Right cardiac atrium (tissue), 5 donors: ENCODE measurements at places on chromosomes 5 and 9.

- no peak for DNase-seq
Observed at GRCh38 chr9:89759572-89759971, 154.8 kb downstream of the GADD45G start.

- no peak for DNase-seq
Observed at GRCh38 chr5:101535626-101536025, 632.5 kb upstream of the ST8SIA4 start.

- no peak for DNase-seq
Observed at GRCh38 chr9:135766251-135766650, 64.3 kb downstream of the KCNT1 start.

GRCh38 chr5:179385914-179386313 is 40.7 kb upstream of the ADAMTS2 start:
- no peak for DNase-seq

DNA sequence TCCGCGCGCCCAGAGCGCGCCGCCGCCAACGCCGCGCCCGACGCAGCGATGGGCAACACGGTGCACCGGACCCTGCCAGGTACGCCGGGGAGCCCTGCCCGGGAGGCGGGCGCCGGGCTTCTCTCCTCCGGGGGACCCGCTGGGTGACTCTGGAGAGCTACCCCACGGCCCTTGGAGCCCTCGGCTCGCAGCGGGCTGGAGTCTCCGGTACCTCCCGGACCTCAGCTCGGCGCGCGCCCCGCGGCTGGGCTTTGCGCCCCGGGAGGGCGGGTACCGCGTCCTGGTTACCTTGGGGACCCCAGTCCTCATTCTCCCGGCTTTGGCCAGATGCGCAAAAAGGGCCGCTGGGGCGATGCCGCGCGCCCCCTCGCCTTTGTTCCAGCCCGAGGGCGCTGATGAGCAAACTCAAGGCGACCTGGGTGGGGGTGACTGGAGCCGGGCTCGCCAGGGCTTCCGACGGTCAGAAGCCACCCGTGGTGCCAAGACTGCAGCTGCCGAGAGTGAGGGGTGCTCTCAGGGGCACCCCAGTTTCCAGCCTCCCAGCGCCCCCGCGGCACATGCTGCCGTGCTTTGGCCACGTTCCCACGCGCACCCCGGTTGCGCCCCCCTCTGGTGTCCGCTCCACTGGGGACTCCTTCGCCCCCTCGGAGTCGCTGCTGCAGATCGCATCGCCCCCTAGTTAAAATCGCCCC is 442 bp downstream of the NEURL1B start:
- DNase-seq, result peak; percentile 39

DNA sequence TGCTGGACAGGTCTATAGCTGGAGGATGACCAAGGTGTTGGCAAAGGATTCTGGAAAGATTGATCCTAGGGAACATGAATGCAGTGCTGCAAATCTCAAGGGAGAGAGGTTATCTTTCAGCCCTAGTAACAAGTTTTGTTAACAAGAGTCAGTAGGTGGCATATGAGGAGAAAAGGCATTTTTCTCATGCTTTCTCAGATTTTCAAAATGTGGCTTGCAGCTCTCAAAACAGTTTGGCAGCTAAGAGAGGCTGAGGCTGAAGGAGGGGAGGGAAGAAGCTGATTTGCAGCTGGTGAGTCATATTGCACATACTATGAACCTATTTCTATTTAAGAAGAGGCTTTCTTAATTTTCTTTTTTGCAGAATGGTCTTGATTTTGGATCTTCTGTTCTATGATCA is 64.3 kb upstream of the PCA3 start:
- DNase-seq, result no peak

GRCh38 chr9:127347831-127348776 is 48.9 kb upstream of the SLC2A8 start:
- no peak for DNase-seq

- no peak for DNase-seq
Observed at GRCh38 chr5:67195406-67196275, 958 bp downstream of the CD180 start.

GRCh38 chr5:139451878-139452660 is 10.5 kb downstream of the ECSCR start:
- no peak for DNase-seq

- DNase-seq, result no peak
Observed at GRCh38 chr5:83472213-83472507, 616 bp downstream of the VCAN start.

DNA sequence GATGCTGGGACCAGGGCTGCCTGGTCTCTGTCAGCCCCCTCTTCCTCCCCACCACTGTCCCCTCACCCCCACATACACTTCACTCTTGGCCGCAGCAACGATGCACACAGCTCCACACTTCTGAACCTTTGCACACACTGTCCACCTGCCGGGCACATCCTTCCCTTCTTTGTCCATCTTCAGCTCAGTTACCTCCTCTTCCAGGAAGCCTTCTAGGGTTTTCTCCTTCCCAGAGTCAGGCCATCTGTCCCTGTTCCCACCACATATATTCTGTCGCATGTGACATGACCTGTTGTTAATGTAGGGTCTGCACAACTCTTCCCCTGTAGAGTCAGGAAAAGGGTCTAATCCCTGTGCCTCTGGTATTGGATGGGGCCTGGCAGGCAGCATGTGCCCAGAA is 38.6 kb upstream of the PHYKPL start:
- DNase-seq, result no peak

GRCh38 chr5:121968910-121969607 is 7.3 kb downstream of the SRFBP1 start:
- no peak for DNase-seq

DNA sequence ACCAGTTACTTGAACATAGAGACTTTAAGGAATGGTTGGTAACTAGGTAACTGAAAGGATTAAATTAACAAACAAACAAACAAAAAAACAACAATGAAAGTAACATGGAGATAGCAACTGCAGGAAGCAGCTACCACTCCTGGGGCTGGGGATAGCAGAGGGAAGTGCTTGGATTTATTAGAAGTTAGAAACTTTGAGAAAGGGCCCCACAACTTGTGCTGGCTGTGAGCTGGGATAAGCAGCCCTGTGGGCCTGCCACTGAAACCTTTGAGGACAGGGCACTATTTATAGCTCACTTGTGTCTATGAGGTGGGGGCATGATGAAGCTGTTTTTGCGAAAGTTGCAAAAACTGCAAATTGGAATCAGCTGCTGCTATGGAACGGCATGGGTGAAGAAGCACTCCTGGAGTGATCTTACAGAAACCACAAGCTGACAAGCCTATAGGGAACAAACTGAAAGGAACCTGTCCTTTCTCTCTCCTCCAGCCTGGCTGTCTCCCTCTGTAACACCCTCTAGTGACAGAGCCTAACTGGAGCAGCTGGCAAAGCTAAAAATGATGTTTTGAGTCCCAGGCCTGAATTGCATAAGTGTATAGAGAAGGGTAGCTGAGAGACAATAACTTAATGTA is 91.4 kb upstream of the RANBP6 start:
- DNase-seq, result no peak

DNA sequence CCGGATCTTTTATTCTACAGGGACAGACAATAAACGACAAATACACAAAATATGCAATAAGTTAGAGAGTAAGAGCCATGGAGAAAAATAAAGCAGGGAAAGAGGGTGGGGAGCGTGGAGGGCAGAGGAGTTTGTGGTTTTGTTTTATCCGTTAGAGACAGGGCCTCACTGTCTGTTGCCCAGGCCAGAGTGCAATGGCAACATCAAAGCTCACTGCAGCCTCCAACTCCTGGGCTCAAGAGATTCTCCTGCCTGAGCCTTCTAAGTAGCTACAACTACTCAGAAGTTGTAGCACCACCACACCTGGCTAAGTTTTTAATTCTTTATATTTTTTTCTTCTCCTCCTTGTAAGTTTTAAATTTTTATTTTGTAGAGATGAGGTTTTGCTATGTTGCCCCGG is 54.5 kb upstream of the CTNNA1 start:
- DNase-seq, result no peak

DNA sequence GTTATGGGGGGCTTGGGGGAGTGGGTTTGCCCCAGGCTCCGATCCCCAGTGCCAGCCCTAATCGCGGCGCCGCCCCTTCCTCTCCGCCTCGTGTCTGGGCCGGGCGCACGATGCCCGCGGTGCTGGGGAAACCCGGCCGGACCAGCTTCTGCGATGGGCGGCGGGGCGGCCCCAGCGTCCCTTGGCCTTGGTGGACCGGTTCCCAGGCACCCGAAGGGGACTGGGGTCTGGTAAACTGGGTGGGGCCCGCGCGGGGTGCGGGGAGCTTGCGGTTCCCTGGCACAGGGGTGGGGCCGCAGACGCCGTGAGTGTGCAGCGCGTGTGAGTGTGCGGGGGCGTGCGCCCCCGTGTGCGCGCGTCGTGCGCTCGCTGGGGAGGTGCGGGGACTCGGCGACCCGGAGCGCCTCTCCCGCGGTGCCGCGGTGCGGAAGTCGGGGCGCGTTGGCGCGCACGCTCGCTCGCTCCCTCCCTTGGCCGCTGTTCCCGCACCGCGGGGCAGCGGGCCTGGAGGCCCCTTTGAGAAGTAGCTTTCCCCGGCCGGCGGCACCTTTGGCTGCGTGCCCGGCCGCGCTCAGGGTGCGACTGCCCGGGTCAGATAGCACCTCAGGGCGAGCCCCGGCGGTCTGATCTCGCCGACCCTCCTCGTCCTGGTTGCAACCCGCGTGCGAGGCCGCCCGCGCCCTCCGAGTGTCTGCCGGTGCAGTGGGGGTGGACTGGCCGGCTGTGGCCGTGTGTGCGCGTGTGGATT is 568 bp downstream of the MACIR start:
- peak; percentile 55 for DNase-seq

DNA sequence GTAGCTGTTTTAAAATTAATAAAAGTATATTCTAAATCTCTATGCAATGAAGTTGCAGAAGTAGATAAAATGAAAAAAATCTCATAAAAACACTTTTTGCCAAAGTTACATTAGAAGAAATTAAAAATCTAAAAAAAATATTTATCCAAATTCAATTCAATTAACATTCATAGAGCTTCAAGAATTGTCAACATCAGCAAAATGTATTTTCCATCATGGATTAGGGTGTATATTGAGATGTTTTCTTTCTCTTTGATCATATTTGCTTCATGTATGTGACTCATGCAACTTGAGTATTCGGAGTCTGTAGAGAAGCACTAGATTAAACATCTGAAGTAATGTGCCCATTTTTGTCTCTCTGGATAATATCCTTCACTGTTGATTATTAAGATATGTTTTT is 415.3 kb upstream of the FAM174A start:
- no peak for DNase-seq

DNA sequence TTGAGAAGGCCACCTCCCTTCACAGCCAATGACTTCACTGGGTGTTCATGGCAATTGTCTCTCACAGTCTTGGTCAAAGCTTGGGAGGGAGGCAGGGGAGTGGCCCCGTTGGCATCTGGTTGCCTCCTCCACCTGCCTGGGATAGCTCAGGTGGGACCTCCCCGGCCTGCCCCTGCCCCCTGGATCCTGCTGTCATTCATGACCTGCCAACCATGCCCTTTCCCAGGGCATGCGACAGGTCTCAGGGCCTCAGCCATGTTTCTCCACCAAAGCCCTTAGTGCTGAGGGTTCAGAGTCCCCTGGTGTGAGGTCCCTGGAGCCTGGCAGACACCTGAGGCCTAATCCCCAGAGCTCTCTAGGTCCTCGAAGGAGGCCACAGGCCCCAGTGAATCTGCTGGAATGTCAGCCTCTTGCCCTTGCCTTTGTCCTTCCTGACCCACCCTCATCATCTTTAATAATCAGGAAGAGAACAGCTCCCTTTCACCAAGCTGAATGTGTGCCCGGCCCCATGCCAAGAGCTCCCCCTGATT is 5.6 kb downstream of the DAB2IP start:
- DNase-seq, result no peak

- DNase-seq, result no peak
Observed at GRCh38 chr5:24208686-24209106, 436.1 kb downstream of the CDH10 start.

DNA sequence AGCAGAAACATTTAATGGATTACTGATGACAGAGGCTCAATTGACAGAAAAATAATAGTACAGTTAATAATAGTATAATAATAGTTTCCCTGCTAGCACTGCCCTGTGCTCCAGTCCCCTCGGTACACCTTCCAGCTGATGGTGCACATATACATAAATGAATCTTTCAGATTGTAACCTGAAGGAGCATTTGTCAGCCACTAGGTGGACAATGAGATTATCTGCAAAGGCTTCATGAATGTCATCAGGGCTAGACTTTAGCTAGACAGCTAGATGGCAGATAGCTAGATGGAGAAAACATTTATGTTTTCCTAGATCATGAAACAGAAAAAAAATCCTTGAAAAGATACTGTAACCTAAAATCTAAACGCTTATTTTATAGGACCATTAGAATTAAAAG is 304.4 kb upstream of the SMC2 start:
- no peak for DNase-seq

GRCh38 chr9:131279863-131280570 is 3.7 kb upstream of the FAM78A start:
- no peak for DNase-seq

DNA sequence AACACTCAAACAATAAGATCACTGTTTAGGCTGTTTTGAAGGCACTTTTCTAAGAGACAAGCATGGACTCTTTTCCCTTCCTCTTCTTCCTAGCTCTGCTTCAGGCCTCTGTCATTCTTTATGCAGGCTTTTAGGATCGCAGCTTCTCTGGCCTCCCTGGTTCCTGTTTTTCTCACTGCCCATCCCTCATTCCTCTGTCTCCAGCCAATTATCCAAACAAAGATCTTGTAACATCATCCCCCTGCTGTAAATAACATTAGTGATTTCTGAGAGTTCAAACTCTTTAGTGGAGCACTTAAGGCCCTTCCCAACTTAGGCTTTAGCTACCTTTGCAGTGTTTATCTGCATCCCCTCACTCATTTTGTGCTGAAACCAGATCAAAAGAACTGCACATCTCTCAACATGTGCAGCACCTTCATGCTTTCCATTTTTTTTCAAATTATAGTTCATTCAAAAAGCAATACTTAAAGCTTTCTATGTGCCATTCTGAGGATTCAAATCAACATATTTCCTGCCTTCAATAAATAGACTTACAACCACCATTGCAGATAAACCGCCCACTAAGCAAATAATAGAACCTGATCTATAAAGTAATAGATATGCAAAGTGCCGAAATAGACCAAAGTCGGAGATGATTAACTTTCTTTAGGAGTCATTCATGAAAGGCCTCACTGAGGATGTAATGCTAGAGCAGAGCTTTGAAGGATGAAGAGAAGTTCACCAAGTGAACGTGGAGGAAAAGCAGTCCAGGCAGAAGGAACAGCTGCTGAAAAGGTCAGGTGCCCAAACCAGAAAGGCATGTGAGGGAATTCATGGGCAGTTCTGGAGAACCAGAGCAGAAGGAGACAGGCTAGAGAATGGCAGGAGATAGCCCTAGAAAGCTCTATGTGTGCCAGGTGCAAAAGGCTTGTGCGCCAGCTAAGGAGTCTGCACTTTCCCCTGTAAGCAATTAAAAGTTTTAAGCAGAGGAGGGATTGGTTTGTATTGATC is 95.8 kb upstream of the ZNF366 start:
- DNase-seq, result no peak

DNA sequence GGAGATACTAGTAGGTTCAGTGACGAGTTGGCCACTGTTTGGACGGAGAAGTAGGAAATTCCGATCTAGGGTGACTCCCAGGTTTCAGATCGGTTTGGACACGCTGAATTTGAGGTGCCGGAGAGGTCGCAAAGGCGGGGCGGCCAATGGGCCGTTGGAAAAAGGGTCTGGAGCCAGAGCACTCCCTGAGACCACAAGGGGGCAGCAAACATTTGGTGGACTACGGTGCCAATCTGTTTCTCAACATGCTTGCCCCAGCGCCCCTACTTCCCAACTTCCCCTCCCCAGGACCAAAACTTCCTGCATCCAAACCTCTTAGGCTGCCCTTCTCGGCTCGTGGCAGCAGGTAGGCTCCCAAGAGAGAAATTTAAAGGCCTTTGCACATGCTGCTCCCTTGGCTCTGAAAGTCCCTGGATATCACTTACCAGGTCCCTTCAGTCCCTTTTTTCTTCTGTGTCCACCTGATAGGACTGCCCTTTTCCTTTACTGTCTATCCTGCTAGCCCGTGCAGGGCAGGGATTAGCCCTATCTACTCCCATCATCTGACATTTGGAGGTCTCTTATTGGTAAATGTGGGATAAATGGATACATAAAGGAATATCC is 992 bp upstream of the RPP25L start:
- DNase-seq, result peak; percentile 85
